ENCODE measurements at places on chromosomes 11 and 22.

- no peak for DNase-seq
These were observed 133.2 kb downstream of the DSCAML1 start for GRCh38 chr11:117663821-117664220.

- DNase-seq: no peak
These were observed 31.2 kb downstream of the CCDC83 start for GRCh38 chr11:85886089-85887056.

GRCh38 chr11:131658952-131659351 is 288.5 kb downstream of the NTM start:
- DNase-seq: no peak

DNA sequence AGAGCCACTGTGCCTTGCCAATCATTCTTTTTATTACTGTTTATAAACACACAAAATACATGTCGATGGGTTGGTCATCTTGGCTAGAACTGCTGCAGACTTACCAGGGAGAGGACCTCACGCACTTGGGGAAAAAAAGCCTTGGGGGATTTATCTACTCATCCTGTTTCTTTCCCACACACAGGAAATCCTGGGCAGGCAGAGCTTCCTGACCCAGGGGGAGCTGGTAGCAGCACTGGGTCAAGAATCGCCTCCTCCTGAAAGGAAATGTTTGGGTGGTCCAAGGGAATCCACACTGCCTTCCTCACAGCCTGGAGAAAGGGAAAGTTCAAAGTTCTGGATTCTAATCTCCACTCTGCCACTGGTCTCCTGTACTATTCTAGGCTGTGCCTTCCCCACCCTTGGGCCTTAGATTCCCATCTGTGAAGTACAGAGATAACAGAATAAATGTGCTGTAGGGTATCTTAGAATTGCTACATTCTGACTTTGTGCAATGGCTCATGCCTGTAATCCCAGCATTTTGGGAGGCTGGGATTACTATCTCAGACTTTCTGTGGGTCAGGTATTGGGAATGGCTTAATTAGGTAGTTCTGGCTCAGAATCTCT is 31.2 kb upstream of the SMTN start:
- no peak for DNase-seq

- no peak for DNase-seq
These were observed 6.9 kb downstream of the KMT5B start for GRCh38 chr11:68206211-68206610.

Measured in stimulated activated CD4-positive, alpha-beta T cell treated with anti-CD3 and anti-CD28 coated beads, Interleukin-1b, Interleukin-23, amount 100 ng/mL, for 1 hour (primary cell).